ENCODE measurements at places on chromosomes 16 and 17.

- ATAC-seq = no peak
Observed at GRCh38 chr17:19250421-19251173, 13.4 kb downstream of the EPN2 start.

DNA sequence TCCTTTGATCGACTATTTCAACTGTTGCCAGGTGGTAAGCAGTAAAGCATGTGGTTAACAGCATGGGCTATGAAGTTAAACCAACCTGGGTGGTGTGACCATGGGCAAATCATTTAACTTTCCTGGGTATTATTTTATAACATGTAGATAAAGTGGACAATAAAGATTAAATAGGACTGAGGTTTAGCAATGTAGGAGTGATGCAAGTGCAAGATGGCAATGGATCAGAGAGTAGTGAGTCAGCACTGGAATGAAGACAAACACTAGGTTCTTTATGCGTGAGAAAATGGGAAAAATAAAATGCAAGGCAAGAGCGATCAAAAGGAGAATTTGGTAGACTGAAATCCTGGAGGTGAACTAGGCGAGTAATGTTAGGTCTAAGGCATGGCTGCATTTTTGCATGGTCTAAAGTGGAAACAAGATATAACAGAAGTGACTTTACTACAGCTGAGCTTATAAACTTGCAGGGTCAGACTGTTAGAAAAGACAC is 222.4 kb upstream of the AXIN2 start:
- no peak for ATAC-seq

GRCh38 chr16:75458029-75458428 is 6.5 kb downstream of the TMEM170A start:
- ATAC-seq = no peak

GRCh38 chr16:81239367-81240121 is 1.1 kb downstream of the BCO1 start:
- no peak for ATAC-seq

DNA sequence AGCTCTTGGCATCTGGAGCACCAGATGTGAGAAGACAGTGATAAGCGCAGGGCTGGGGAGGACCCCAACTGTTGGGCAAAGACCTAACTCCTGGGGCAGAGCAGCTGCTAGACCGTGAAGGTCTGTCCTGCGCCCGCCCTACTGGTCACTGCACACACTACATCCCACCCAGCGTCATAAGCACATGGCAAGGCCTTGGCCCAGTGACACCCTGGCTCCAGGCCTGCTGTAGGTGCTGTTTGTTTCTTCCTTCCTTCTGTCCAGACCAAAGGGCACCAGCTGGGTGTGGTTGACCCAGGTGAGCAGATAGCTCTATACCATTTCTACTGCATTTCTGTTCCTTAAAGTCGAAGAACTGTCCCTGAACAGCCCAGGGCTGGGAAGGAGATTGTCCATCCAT is 6.4 kb downstream of the TRPV3 start:
- no peak for ATAC-seq

DNA sequence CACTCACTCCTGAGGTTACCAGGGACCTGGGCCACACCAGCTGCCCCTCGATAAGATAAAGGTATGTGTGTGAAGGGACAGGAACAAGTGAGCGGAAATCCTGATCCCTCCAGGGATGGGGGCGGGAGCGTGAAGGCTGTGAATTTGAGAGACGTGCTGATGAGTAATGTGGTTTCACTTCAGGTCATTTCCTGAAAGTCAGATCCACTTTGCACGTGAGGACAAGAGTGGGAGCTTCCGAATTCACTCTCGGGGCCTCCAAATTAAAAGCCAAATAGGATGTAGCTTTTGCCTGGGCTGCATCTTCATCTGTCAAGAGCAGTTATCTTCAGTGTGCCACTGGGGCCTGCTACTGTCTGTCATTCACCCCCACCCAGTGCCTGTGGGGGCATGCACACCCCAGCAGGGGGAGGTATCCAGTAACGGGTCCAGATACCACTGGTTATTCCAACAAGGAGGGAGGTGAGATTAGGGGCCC is 87.4 kb upstream of the LHX1 start:
- ATAC-seq = peak; percentile 77

- ATAC-seq = no peak
Observed at GRCh38 chr17:3038941-3039340, 24.5 kb downstream of the OR1D5 start.

GRCh38 chr17:8153525-8153956 is 1.3 kb upstream of the PER1 start:
- ATAC-seq = no peak

- ATAC-seq = peak; percentile 82
Observed at GRCh38 chr17:2192367-2193057, 111.1 kb downstream of the SMG6 start.

DNA sequence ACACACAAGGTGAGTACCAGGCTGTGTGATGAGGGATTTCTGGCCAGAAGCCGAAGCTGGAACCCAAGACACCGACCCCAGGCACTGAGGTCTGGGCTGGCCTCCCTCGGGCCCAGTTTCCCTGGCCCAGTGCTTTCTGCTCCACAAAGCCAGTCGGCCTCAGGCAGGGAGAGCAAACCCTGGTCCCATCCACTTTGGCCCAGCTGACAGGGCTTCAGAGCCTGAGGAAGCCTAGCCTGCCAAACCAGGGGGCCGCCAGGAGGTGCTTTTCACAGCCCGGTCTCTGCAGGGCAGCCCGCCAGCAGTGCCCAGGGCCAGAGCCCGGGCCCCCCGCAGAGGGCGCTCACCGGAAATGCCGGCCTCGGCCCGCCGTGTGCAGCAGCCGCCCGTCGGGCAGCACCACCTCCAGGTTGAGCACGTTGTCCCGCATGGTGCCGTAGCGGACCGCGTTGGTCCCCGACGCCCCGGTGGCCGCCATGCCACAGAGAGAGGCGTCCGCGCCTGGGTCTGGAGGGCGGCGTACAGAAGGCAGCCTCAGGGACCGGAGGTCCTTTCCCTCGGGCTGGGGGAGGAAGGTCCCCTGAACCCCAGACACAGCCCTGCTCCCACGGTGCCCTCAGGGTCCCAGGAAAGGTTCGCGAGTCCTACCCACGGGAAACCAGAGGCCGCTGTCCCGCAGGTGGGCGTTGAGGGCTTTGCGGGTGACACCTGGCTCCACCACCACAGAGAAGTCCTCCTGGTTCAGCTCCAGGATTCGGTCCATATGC is 2.2 kb downstream of the LDHD start:
- ATAC-seq = no peak

- no peak for ATAC-seq
Observed at GRCh38 chr16:84253173-84253572, 13.4 kb upstream of the KCNG4 start.

DNA sequence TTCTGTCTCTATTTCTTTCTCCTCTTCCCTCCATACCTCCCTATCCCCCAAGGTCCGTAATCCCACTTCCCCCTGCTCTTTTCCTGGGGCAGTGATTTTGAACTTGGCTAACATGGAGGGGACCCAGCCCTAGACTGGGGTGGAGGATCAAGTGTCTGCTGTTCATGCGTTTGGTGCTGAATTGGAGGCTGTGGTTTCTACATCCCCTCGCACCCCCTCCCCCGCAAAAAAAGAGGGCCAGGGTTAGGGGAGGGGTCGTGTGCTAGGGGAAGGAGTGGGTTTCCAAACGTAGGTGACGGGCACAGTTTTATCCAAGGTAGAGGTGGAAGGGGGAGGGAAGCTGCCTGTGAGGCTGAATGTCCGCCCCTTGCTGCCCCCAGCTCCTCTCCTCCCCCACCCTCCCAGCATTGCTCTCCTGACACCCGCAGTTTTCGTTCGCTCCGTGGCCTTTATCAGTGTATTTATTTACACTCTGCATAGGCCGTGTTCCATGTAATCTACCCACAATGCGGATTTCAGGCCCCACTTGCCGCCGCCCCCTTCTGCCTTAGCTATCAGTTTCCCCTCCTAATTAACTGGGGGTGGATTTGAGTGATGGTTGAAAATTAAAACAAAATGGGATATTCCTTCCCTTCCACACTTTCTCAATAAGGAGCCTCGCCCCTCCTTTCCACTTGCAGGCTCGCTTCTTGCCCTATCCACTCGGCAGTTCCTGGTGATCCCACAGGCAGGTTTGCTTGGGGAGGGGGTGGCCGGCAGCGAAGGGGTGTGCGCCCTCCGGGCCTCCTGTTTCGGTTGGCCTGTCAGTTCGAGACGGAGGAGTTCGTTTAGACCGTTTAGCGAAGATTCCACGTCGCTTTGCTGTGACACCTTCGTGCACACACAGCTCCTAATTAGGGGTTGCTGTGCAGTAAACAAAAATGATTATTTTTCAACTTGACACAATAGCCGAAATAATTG is 2.0 kb downstream of the GNAO1 start:
- ATAC-seq = no peak

- peak; percentile 70 for ATAC-seq
Observed at GRCh38 chr16:24253192-24253591, 2.9 kb upstream of the CACNG3 start.

DNA sequence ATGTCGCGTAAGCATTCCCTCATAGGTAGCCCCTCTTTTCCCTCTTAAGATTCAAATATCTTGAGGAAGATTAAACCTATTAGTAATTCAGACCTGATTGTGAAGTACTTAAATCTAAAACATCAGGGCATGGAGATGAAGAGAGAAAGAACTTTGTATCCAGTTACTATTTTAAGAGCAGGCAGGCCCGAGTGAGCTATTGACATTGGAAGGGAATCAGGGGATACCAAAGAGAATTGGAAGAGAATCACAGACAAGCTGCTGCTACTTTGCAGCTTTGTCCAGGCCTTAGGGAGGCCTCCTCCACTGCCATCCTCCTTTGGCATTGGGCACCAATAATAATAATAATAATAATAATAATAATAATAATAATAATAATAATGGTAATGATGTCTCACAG is 170.5 kb downstream of the MRTFB start:
- ATAC-seq = no peak
